Effector memory CD4-positive, alpha-beta T cell (primary cell): ENCODE measurements at places on chromosomes 3 and 15.

- no peak for DNase-seq
Observed at GRCh38 chr3:105521770-105522169, 155.1 kb downstream of the ALCAM start.

- peak; percentile 48 for DNase-seq
Observed at GRCh38 chr15:52021128-52021671, 2.2 kb downstream of the MAPK6 start.

GRCh38 chr3:98449606-98450193 lies 13.3 kb upstream of the OR5K1 start:
- DNase-seq = no peak

GRCh38 chr3:42031808-42032480 lies 59.2 kb upstream of the TRAK1 start:
- DNase-seq = no peak

DNA sequence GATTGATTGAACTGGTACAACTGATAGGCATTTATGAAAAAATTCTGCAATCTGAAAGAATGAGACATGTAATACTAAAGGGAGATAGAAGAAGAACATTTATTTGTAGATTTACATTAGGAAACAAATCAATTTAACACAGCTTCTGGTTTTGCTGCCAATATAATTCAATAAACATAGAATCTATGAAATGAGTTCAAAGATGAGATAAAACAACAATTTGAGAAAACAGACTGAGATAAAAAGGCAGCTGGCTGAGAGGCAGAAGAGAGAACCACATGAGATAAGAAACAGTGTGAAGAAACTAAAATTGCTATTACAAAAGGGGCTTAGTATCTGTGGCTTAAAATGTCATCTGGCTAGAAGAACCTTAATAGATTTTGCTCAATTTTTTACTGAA lies 176.6 kb downstream of the PYDC2 start:
- no peak for DNase-seq
